ENCODE measurements at places on chromosomes 2 and 18.

- no peak for DNase-seq
Measured at GRCh38 chr2:240946654-240947053, 40.5 kb downstream of the CROCC2 start.

DNA sequence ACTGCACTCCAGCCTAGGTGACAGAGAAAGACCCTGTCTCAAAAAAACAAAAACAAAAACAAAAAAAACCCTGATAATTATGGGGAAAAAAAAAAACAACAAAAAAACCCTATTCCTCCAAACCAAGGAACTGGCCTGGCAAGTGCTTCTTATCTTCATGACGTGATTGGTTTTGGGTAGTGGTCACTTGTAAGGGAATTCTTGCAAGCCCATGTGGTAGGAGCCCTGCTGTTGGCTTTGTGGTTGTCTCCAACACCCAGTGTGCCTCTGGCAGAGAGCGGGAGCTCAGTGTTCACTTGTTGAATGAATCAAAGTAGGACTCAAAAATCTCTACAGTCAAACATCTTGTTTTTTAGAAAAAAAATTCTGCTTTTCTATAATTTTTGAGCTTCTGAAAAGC lies 6.0 kb downstream of the GALM start:
- DNase-seq, result no peak

GRCh38 chr18:8890957-8891464 lies 185.7 kb downstream of the MTCL1 start:
- no peak for DNase-seq

- DNase-seq, result no peak
Measured at GRCh38 chr2:43493954-43494353, 101.9 kb downstream of the THADA start.

DNA sequence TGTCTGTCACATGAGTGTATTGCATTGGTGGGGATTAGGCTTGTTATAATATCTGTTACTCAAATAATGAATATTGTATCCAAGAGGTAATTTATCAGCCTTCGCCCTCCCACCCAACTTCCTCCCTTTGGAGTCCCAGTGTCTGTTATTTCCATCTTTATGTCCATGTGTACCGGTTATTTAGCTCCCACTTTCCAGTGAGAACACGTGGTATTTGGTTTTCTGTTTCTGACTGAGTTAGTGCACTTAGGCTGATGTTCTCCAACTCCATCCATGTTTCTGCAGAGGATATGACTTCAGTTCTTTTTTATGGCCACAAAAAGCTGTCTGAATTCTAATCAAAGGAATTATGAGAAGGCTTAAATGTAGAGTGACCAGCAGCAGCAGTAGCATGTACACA lies 104.0 kb upstream of the ARHGAP28 start:
- DNase-seq, result no peak

DNA sequence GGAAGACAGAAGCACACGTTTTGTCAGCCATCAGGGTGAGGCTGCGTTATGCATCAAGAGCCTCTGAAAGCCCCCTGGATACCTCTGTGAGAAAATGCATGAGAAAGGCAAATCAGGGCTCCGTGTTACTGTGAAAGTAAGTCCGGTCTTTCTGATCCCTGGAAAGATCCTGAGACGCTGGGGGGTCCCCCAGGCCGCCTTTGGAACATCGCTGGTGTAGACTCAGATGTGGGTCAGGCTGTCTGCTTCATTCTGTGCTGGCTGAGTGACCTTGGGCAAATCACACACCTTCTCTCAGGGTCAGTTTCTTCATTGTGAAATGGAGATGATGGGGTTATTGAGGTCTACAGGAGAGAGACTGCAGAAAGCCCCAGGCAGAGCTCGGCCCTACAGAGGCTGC lies 42.0 kb upstream of the HS6ST1 start:
- no peak for DNase-seq

DNA sequence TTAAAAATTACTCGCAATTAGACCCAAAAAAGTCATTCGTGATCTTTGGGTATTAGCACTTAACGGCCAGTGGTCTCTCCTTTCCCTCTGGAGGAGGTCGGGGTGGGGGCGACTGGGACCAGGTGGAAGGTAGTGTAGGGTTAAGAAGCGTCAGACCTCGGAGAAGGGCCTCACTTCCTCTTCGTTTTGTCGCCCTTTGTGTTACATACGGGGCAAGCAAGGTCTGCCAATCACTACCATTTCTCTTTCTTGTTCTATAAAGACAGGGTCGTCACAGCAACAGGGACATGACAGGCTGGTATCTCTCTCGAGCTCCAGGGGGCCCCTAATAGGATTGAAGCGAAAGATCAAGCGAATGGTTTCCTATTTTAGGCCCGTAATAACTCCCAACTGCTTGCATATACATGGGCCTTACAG lies 136.6 kb downstream of the INSIG2 start:
- no peak for DNase-seq

GRCh38 chr2:23751747-23752265 lies 175.1 kb downstream of the ATAD2B start:
- DNase-seq, result no peak

- DNase-seq, result no peak
Measured at GRCh38 chr2:70767079-70767698, 811 bp downstream of the ADD2 start.

DNA sequence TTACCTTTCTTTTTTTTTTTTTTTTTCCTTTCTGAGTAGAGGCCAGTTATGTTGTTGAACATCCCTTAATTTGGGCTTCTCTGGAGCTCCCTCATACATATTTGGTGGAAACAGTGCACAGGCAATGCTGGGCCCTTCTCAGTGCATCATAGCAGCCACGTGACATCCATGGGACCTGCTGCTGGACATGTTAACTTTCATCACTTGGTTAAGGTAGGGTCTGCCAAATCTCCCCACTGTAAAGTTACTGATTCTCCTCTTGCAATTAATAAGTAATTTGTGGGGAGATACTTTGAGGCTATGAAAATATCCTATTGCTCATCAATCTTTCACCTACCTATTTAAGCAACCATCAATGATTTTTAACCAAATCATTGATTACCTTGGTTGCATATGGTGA lies 211.5 kb upstream of the LYPD1 start:
- DNase-seq, result no peak

DNA sequence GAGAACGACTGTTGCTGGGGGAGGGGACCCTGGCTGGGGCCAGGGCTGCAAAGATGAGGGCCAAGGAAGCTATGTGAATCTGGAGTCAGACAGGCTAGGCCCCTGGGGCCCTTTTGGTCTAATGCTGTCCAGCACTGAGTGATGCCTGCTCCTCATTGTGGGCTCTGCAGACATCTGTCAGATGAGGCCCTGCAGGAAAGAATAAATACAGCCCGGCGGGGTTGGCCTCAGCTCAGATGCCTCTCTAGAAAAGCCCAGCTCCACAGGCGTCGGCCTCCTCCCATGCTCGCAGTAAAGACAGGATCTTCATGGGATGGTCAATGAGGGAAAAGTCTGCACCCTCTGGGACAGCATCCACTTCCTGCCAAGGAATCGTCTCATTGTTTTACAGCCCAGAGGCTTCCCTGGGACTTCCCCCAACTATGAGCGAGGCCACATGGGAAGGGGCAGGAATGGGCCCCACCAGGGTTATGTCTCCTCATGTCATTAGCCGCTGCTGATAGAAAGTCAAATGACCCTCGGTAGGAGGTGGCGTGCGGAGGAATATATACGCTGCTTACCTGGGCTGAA lies 125.8 kb upstream of the GLI2 start:
- no peak for DNase-seq

DNA sequence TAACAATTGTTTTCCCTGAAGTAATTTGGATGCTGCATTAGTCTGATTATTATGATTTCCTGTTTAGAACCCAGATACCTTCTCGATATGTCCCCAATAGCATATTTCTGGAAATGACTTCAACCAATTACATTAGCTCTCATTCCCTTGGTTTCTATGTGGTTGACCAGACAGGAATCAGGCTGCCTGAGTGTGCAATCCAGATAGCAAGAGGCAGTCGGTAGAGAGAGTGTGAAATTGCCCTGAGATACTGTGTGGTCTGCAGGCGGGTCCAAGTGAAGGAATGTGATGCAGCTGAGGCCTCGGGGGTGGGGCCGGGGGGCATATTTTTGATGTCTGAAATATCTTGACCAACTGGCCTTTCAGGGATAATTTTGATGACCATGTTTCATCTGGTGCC lies 143.9 kb upstream of the ITGA6 start:
- no peak for DNase-seq

GRCh38 chr2:239309398-239310245 lies 91.2 kb downstream of the HDAC4 start:
- no peak for DNase-seq

GRCh38 chr2:229725716-229726574 lies 11.6 kb upstream of the DNER start:
- no peak for DNase-seq

GRCh38 chr2:54208364-54209240 lies 47.4 kb downstream of the TSPYL6 start:
- DNase-seq, result no peak

DNA sequence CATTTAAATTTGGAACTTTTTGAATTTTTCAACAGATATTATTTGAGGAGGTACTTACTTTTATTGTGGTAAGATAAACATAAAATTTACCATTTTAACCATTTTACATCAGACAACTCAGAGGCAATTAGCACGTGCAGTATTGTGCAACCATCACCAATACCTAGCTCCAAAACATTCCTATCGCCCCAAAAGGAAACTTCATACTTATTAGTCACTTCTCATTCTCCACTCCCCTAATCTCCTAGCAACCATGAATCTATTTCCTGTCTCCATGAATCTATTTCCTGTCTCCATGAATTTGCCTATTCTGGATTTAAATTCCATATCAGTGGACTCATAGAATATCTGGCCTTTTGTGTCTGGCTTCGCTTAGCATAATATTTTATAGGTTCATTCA lies 69.9 kb upstream of the FAM136A start:
- no peak for DNase-seq

- DNase-seq, result no peak
Measured at GRCh38 chr2:134336352-134336751, 82.5 kb downstream of the MGAT5 start.

GRCh38 chr2:13046557-13047165 lies 329.9 kb downstream of the TRIB2 start:
- DNase-seq, result no peak

GRCh38 chr2:138275292-138275690 lies 226.3 kb upstream of the SPOPL start:
- DNase-seq, result no peak

DNA sequence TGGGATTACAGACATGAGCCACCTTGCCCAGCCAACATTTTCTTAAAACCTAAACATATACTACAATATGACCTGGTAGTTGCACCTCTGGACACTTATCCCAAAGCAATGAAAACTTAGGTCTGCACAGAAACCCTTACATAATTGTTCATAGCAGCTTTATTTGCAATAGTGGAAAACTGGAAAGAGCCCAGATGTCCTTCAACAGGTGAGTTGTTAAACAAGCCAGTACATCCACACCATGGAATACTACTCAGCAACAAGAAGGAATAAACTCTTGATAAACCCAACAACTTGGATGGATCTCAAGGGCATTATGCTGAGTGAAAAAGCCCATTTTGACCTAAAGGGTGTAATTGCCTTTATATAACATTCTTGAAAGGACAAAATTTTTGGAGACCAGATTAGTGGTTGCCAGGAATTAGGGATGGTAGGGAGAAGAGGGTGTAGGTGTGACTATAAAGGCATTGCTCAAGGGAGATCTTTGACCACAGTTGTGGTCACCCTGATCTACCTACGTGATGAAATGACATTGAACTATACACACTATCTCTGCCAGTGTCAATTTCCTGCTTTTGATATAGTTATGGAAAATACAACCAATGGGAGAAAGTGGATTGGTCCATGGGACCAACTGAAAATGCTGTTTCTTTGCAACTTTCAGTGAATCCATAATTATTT lies 11.9 kb upstream of the AMMECR1L start:
- no peak for DNase-seq

- DNase-seq, result no peak
Measured at GRCh38 chr18:32776561-32776960, 3.7 kb upstream of the KLHL14 start.

DNA sequence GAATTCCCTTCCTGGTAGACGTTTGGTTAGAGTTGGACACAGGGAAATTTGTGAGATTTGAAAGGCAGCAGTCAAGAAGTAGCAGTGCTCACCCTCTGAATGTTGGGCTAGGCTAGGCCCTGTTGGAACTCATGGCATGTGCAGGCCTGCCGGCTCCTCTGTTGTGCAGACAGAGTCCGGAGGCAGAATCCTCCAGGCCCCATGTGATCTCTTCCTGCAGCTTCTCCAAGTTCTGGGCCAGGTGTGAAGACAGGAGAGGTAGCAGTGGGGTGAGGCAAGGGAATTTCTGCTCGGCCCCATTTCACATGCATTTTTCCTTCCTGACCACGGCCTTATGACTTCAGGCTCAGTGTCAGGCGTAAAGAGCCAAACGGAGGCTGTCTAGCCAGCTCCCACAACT lies 36.9 kb upstream of the RAB31 start:
- DNase-seq, result no peak

DNA sequence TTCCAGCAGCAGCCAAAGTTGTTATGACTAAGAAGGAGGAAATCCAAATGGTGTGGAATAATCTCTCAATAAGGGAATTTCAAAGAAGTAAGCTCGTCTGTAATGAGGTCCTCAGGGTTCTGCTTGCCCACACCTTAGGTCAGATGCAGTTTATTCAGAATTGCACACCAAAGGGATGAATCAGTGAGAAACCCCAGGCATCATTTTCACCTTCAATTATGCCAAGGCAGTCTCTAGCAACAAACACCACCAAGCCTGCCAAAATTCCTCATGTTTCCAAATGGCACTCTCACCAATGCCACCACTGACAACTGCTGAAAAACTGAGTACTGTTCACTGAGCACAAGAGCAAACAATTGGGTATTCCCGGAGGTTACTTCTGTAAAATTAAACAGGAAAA lies 43.6 kb downstream of the KCNG3 start:
- no peak for DNase-seq

GRCh38 chr2:97750017-97750416 lies 36.6 kb downstream of the ZAP70 start:
- DNase-seq, result no peak

GRCh38 chr18:4134700-4135099 lies 320.4 kb downstream of the DLGAP1 start:
- DNase-seq, result no peak

DNA sequence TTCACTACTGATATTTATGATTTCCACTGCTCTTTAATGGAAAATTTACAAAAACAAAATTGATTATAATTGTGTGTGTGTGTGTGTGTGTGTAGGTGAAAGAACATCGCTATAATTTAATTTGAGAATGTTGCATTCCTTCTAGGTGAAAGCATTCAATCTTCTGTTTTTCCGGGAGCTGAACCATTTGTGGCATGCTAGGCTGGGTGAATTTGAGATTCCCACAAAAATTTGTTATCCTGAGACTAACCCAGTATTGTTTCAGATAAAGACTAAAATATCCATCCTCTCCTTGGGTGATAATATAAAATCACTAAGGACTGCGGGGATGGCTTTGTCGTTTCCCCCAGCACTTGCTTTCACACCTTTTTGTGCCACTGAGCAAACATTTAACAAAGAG lies 911.2 kb upstream of the PIK3C3 start:
- DNase-seq, result no peak

GRCh38 chr2:97718051-97718882 lies 4.9 kb downstream of the ZAP70 start:
- peak; percentile 61 for DNase-seq

GRCh38 chr2:216315802-216316603 lies 56.3 kb downstream of the MARCHF4 start:
- no peak for DNase-seq
